Fibroblast of skin of left biceps (primary cell): ENCODE measurements at places on chromosomes 6 and 20.
A peak's percentile ranks its signal among the peaks of the same experiment; 100 is the strongest.

GRCh38 chr6:168678588-168678987 is 237.6 kb downstream of the SMOC2 start:
- no peak for DNase-seq

DNA sequence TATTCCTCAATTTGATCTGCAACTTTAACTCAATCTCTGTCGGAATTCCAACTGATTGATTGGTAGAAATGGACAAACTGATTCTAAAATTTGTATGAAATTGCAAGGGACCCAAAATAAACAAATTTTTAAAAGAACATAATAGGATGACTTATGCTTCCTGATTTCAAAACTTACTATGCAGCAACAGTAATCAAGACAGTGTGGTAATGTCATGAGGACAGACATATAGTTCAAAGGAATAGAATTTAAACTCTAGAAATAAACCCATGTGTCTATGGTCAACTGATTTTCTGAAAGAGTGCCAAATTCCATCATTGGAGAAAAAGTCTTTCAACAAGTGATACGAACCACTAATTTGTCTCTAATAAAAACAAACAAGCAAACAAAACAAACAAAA is 1320.1 kb upstream of the GJE1 start:
- DNase-seq, result no peak

DNA sequence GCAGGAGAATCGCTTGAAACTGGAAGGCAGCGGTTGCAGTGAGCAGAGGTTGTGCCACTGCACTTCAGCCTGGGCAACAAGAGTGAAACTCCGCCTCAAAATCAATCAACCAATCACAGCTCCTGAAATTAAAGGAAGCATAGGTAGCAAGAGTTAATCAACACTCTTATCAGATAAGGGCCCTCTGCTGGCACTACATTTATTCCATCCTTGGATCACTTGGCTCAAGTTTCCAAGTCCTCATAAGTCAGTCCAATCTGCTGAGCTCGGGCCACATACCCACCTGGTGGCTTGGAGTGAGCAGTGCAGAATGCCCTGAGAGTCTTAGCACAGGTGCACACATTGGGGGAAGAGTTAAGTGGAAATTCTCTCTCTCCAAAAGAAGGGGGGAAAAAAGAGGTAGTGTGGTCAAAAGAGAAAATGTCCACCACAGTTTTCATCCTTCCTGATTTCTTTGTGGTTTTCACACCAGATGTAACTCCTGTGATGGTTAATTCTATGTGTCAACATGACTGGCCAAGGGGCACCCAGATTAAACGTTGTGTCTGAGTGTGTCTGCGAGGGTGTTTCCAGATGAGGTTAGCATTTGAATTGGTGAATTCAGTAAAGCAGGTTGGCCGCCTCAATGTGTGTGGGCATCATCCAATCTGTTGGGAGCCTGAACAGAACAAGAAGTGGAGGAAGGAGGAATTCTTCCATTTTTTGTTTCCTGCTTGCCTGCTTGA is 14.2 kb upstream of the FAM8A1 start:
- DNase-seq, result no peak

DNA sequence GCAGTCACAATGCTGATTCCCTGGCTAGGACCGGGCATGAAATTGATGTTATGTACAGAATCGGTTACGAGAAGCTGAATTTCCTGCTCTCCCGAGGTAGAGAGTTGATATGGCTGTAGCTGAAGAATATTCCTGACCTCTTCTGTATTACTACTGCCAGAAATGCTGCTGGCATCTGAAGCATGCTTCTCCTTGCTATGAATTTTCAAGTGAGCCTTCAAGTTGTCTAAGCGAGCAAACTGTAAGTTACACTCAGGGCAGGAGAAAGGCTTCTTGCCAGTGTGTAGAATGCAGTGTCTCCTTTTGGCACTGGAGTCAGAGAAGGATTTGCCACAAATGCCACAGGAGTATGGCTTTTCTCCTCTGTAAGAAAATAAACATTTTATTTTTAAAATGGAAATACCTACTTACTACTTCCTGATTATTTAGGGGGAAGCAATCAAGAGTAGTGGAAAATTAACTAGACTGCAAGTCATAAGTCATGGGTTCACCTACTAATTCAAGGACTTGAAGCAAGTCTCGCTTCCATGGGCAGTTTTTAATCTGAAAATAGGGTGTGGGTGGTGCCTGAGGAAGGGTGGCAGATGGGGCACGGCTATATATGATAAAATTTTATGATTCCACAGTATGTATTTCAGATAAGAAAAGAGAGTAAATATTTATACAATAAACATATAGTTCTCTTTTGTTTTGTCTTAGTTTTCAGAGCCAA is 10.8 kb upstream of the MICAL1 start:
- DNase-seq, result no peak

GRCh38 chr6:24936641-24937317 is 1.0 kb upstream of the RIPOR2 start:
- DNase-seq, result no peak

- DNase-seq, result no peak
Measured at GRCh38 chr6:45433533-45434380, 56.0 kb upstream of the SUPT3H start.

- DNase-seq, result no peak
Measured at GRCh38 chr6:159125951-159126352, 43.2 kb upstream of the FNDC1 start.

DNA sequence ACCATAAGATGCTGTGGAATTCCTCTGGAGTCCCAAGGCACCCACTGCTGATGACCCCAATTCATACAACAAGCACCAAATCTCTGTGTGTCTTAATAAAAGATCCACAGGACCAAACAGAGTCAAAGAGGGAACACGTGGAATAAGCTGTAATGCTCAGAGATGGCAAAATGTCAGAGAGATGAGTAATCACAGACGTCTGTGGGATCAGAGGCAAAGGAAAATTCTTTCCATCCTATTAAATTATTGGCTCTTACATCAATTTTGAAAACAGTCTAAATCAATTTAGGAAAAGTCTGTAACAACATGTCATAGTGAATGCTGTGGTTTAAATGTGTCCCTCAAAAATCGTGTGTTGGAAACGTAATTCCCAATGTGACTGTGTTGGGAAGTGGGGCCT is 17.5 kb upstream of the SAMD3 start:
- peak; percentile 77 for DNase-seq

DNA sequence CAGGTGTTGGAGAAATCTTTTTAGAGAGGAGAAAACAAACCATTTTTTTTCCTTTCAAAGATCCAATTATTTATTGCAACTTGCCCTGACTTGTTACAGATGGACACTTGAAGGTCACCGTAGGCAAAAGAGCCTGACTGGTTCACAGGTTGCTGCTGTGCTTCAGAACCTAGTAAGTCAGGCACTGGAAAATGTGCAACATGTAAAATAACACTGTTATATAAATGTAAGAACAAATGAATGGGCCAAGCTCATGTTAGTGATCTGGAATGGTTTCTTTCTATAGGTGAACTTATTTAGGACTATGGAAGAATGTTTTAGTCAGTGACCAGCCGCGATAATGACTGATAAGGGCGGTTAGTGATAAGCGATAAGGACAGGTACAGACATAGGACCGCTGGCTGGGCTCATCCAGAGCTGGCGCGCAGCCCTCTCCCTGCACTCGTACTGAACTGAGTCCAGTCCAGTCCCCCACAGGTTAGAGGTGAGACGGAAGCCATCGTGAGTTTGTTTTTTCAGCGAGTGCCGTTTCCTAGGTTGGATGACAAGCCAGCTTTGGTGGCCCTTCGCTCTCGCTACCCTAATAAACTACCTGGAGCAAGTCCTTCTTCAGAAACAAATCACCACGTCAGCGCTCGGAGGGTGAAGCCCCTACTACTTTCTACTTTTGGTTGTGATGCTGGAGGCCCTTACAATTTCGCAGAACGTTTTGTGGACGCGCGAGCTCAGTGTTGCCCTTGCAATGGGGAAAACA is 94.4 kb upstream of the PRDM1 start:
- no peak for DNase-seq

DNA sequence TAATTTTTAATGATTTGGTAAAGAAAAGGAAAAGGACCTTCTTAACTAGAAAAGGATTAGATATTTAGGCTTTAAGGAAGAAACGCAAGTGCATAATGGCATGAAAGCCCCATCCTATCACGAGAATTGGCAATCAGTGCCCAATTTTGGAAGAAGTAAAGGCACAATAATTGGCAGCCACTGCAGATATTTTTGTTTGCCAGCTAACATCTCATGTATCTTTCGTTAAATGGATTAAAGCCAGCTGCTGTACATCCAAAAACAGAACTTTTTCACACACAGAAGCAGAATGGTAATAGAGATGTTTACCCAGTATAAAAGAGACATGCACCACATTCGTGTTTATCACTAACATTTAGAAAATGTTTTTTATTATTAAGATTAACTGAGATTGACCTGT is 180.3 kb downstream of the C6orf118 start:
- DNase-seq, result no peak

GRCh38 chr6:134138226-134138975 is 86.0 kb upstream of the SLC2A12 start:
- no peak for DNase-seq

GRCh38 chr6:24415753-24416152 is 13.0 kb downstream of the MRS2 start:
- no peak for DNase-seq

- no peak for DNase-seq
Measured at GRCh38 chr6:37536491-37537190, 36.9 kb upstream of the CCDC167 start.

DNA sequence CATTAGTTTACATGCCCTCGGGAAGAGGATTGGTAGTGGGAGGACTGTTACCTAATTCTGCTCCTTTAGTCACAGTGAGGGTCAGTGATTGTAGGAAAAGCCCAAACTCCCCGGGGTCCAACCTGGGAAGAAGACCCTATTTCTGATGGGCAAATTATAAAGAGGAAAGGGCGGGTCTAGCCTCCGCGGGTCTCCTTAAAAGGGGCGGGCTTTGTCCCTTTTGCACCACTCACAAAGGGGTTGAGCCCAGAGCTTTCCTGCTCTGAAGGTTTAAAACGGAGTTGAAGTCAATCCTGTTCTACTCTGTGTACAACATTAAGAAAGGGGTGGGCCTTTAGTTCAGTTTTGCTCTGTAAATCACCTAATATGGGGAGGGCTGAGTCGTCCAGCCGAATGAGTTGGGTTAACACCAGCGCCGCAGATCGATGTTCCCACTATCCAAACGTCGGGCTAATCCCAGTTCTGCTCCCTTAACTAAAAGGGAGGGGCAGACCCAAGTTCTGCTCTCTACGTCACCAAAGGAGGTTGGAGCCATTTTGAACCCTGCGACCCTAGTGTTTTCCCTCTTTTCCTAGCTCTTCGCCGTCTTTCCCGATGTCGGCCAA is 920 bp upstream of the RNF5 start:
- no peak for DNase-seq

DNA sequence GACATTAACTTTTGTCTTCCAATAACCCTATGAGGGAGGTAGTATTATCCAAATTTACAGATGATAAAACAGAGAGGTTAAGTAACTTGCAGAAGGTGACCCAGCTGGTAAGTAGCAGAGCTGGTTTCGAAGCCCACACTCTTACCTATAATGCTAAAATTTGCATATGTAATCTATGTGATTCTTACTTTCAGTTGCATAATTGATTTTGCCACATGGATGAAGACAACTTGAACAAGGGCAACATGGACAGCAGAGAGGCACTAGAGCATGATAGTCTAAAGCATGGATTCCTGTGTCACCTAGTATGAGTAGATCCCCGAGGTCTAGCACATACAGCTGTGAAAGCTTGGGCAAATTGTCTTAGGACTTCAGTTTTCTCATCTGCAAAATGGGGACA is 117.6 kb upstream of the DTNBP1 start:
- DNase-seq, result no peak

DNA sequence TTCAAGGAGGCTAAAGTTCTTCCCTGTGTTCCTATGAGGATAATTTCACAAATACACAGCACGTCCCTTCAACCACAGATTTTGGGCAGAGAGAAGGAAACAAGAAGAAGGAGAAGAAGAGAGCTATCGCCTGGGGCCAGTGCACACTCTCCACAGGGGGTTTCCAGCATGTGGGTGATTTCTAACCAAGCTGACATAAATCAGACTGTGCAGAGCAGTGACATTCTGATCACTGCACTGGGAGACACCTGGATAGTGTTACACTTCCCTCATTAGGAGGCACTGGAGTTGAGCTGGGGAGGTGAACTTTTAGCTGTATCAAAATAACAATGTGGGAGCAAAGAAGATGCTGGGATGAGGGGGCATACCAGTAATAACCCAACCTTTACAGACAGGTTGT is 71.8 kb upstream of the CENPW start:
- DNase-seq, result no peak

GRCh38 chr6:160331204-160331603 is 17.0 kb upstream of the SLC22A3 start:
- no peak for DNase-seq

- no peak for DNase-seq
Measured at GRCh38 chr6:147077251-147077650, 127.0 kb upstream of the STXBP5 start.

GRCh38 chr20:57581202-57582028 is 20.5 kb downstream of the PCK1 start:
- no peak for DNase-seq

GRCh38 chr6:49543087-49543858 is 7.2 kb upstream of the C6orf141 start:
- DNase-seq, result no peak

DNA sequence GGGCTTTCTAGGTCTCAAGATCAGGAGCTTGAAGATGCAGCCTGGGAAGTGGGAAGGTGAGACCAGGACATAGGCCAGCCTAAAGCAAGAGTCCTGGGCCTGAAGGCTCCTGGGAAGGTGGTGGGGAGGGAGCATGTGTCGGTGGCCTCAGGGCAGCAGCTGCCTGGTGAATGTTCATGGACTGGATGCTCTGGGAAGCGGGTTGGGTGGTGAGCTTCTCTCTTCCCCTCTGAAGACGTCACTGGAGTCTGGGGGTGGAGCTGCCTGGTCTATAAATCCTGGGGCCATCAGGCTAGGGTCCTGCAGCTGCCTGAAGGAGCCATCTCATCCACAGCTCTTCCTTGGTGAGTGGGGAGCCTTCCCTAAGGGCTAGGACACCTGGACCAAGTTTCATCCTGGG is at the start of gene GNRH2:
Gene GNRH2, plus strand, starts transcription at position 301 of the 400 bp plus-strand sequence. CDS start 793 bp downstream, outside the sequence.
- no peak for DNase-seq

GRCh38 chr6:52074716-52075115 is 12.7 kb downstream of the PKHD1 start:
- no peak for DNase-seq

- no peak for DNase-seq
Measured at GRCh38 chr20:47927944-47928343, 142.7 kb upstream of the SULF2 start.

GRCh38 chr6:111747396-111747795 is 125.9 kb downstream of the FYN start:
- no peak for DNase-seq

DNA sequence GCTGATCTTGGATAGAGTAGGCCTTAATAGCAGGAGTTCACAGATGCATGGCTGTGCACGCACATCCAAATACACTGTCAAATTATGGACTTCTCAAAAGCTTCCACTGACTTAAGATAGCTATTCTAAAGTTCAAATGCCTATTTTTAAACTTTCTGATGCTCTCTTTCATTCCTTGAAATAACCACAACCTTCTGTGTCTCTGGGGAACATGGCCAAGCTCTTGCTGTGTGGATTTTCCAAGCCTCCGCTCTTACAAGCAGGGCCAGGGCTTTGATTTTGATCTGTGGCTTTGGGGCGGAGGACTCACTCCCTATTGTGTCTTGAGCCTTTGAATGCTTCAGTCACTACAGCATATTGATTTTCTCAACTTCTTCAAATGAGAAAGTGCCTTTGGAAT is 35.7 kb upstream of the SNRPB2 start:
- no peak for DNase-seq
